ENCODE measurements at places on chromosomes 3 and 15.

DNA sequence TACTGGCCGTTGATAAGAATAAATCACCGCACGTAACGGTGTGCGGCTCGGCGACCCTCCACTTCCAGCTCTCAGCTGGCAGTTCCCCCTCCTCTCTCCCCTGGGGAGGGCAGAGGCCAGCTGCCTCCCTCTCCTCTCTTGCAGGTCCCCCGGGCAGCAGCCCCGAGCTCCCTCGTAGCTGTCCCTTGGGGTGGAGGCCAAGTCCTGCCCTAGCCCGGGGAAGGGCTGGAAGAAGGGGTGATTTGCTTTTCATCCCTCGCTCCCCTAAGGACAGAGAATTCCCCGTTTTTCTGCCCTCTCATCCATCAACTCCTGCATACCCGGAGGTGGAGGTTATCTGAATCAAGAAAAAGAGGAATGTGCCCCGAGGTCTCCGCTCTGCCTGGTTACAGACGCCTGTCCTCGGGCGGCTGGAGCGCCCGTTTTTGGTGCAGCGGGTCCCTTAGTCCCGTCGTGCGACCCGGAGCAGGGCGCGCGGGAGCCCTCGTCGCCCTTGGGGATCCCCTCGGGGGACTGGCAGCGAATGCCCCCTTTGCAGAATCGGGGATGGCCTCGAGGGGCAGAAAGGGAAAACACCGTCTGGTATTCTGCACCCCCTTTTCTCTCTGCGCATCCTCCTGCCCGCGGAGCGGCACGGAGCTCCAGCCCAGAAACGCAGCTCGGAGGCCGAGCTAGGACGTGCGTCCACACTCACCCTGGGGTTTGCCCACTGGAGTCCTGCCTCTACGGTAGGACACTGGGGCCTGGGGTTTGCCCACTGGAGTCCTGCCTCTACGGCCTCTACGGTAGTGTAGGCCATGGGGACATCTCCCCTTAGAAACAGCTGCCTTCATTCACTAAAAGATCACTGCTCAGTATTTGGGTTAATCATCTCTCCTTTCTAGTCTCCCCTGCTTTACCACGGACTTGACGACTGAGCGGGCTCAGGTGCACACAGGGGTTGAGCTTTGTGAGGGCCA, 2.2 kb downstream of the PTPRG start:
- DNase-seq: no peak

DNA sequence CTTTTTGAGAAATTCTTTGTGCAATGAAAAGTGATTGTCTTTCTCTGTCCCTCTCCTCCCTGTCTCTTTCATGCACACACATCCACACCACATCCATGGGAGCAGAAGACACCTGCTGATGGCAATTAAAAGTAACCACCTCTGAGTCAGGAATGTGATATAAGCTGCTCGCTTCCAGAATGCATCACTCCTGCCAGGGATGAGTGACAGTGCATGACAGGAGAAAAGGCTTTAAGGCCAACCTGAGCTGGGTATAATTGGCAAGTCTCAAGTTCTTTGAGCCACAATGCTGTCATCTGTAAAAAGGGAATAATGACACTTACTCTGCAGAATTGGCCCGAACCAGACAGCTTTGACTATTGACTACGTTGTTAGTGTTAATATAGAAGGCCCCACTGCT, 59.6 kb downstream of the UBP1 start:
- no peak for DNase-seq

- no peak for DNase-seq
Observed at GRCh38 chr3:13812034-13812471, 67.8 kb downstream of the WNT7A start.

DNA sequence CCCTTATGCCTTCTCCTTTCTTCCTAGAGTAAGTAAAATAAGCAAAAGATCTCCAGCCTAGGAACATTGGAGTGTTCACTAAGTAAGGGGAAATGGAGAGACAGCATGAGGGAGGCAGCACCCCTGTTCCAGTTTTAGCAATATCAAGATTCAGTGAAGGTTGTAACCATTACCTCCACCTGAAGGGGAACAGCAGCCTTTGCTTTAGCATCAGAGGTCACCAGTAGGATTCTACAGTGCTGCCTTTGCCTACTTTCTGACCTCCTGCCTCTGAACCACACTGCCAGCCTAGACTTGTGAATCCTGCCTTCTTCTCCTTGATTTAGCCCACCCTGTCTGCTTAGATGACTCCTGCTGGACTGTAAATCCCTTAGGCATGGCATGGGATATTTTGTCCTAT, 104.7 kb downstream of the GAP43 start:
- no peak for DNase-seq

DNA sequence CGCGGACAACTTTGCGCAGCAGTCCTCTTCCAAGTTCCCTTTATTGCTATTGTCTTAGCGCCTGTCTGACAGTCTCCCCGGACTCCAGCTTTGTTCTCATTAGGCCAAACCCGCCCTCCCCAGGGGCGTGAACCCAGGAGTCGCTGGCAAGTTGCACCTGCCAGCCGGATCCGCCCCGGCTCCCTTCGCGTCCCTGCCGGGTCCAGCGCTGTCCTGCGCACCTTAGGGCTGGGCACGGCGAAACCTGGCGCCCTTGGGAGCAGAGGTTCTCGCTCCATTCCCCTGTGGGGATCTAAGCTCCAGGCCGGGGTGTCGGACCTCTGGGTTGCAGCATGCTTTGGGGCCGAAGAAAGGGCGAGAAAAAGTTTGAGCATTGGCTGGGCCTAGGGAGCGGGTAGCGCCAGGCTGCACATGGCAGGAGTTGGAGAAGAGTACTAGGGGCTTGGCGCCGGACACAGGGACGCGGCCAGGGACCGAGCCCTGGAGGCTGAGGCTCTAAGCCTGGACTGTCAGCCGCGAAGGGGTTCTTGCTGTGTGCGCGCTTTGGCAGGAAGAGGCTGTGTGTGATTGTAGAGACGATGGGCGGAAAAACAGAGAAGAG, 335.1 kb upstream of the THRB start:
- DNase-seq: no peak

- DNase-seq: no peak
Observed at GRCh38 chr3:88075497-88075896, 16.4 kb downstream of the ZNF654 start.

DNA sequence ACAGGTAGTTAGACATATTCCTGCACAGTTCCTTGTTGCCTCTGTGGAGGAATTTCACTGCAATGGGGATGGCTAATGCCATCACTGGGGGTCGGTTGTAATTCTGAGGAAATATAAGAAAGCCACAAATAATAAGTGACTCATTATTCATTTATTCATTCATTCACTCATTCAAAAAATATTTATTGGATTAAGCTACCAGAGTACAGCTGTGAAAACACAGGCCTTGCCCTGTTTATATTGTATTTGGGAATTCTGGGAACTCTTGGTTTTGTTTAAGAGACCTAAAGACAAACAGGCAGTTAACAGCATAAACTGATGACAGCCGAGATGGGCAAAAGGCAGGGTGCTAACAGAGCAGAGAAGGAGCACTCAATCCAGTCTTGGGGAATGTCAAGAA, 23.6 kb downstream of the PTX3 start:
- DNase-seq: no peak

GRCh38 chr15:44130778-44131177, 64.3 kb downstream of the FRMD5 start:
- DNase-seq: no peak

GRCh38 chr3:189613122-189613521, 18.1 kb upstream of the TP63 start:
- DNase-seq: no peak

GRCh38 chr3:77227567-77227966, 187.7 kb downstream of the ROBO2 start:
- DNase-seq: no peak

DNA sequence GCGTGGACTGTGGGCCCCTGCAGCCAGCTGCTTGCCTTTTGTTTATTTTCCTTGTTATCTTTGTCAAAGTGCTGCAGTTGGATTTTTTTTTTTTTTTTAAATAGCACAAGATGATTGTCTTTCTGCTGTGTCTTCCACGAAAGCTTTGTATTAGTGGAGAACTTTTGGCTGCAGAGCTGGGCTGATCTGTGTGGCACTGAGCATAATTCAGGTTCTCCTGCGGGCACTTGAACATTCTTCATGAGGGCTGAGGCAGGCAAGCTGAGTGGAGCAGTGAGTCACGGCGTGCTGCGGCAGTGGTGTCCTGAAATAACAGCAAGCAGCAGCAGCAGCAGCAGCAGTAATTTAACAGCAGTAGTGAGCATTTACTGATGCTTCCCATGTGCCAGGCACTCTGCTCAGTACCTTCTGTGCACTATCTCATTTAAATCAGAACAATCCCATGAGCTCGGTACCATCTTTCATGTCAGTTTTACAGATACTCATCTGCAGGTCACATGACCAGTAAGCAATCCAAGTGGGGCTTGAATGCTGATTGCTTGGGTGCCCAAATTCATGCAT, 45.8 kb downstream of the MITF start:
- DNase-seq: no peak

Data from stimulated activated CD4-positive, alpha-beta T cell treated with anti-CD3 and anti-CD28 coated beads, Interleukin-4, amount 100 ng/mL, for 1 hour (primary cell).